ENCODE measurements at places on chromosomes 12 and 14.

- DNase-seq = no peak
Measured at GRCh38 chr12:89288959-89289358, 63.3 kb downstream of the DUSP6 start.

- DNase-seq = no peak
Measured at GRCh38 chr12:76866726-76867125, 12.1 kb downstream of the CSRP2 start.

- DNase-seq = peak; percentile 13
Measured at GRCh38 chr14:60561845-60562746, 53.1 kb downstream of the SIX6 start.

GRCh38 chr12:92143258-92143657 is 2.4 kb downstream of the BTG1 start:
- DNase-seq = peak; percentile 40

DNA sequence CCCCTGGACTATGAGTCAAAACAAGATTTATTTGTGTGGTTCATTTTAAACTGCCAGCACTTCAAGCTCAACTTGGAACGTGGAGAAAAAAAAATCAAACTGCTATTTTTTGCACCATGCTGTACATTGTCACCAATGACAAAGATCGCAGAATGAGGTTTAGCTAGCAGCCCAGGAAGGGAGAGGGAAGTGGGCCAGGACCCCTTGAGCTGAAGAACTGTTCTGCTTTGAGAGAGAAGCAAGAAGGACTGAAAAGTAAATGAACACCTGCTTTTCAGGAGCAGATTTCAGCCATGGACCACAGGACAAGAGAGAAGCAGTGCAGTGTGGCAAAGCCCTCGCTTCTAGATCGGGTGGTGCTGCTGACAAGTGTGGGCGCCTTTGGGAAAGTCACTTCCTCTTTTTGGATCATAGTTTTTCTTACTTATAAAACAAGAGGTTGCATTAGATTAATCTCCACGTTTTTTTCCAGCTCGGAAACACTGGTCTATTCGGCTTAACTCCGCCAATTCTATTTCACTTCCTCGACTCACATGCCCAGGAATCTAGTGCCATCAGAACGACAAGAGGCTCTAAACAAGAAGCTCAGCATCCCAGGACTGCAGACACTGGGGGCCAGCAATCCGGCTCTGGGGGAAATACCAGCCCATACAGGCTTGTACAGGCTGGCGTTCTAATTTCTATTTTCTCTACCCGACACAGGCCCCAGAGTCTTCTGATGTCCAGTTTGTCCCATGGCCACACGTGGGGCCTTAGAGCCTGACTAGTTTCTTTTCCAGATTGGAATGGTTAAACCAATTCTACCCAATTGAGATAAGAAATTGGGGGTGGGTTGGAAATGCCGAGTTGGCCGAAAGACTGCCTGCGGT is 129.9 kb downstream of the CRACR2A start:
- no peak for DNase-seq

DNA sequence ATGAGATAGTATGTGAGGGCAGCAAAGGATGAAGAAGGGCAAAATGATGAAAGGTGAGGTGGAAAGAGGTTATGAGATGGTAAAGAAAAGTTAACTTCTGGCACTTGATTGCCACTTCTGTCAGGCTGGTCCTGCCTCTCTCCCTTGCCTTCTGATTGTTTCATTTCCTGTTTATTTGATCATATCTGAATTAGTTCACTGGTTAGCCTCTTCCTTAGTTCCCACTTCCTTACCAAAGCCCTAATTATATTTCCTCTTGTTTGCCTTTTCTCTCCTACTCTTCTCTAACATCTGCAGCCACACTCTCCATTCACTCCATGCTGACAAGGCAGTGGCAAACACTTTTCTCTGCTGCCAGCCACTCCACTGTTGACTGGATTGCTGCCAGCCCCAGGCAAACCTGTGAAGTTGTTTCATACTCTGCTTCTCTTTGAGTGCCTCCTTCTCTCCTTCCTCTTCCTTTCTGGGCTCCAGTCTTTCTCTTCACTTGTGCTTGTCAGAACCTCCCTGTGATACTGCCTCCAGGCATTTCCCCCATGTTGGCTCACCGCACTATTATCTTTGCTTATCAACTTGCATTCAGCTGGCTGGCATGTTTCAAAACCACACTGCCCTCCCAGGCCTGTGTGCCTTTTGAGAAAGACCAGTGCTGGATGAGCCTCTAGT is 8.1 kb downstream of the PNP start:
- peak; percentile 51 for DNase-seq

- no peak for DNase-seq
Measured at GRCh38 chr12:28870839-28871440, 278.1 kb upstream of the FAR2 start.

DNA sequence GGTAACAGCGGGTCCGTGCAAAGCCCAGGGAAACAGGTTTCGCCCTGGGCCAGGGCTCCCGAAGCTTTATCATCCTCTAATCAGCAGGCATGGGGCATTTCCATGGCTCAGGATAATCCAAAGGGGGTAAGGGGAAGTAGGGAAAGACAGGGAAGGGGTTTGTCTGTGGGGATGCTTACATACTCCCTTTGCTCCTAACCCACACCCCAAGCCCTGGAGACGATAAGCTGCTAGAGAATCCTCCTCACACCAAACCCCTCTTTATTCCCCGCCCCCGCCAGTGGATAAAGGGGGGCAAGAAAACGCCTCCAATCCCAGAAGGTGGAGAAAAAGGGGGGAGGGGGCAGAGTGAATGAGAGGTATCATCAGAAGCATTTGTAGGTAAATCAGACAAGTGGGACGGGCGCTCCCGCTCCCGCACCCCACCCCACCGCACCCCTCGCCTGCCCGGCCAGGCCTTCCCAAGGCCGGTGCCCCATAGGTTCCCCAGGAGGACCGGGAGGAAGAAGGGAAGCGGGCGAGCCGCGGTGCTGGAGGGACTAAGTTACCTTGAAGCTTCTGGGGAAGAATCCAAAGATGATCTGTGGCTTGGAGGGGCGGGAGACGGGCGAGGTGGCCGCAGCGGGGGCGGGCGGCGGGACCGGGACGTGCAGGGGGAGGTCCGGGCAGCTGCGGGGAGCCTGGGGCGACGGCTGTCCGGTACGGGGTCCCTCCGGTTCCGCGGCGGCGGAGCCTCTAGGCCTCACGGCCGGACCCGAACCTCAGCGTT is 762 bp downstream of the PPP2R5E start:
- peak; percentile 6 for DNase-seq

GRCh38 chr12:52924764-52925716 is 20.2 kb upstream of the KRT8 start:
- no peak for DNase-seq

DNA sequence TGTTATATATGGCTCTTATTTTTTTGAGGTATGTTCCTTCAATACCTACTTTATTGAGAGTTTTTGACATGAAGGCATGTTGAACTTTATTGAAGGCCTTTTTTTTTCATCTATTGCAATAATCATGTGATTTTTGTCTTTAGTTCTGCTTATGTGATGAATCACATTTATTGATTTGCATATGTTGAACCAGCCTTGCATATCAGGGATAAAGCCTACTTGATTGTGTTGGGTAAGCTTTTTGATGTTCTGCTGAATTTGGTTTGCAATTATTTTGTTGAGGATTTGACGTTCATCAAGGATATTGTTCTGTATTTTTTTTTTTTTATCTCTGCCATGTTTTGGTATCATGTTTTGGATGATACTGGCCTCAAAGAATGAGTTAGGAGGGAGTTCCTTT is 15.2 kb upstream of the ART4 start:
- no peak for DNase-seq

DNA sequence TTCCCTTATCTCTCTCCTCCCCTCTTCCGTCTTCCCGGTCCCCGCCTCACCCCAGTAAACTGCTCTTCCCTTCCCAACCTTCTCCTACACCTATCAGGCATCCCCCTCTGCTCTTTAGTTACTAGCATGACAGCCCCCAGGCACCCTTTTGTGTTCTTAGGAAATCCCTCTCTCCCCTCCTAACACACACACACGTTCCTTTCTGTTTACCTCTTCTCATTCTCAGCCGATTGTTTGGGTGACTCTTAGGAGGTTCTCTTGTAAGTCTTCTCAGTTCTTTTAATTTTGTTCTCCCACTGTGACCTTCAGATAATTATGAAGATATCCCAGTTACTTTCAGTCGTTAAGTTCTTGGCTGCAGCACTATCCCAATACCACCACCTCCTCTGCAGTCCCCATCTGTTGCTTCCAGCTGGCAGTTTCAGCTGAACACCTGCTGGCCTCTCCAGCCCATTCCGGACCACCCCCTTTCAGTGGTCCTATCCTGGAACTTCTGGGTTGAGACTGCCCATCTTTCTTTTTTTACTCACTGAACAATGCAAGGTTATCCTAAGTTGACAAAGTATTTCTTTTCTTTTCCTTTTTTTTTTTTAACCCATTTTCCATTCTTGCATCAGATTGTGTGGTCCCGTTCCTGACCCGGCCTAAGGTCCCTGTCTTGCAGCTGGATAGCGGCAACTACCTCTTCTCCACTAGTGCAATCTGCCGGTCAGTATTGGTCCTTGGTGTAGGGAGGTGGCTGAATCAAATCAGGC is 711 bp downstream of the MARS1 start:
- DNase-seq = no peak

GRCh38 chr14:36055681-36056225 is 120.8 kb downstream of the PTCSC3 start:
- no peak for DNase-seq

GRCh38 chr12:2443776-2444175 is 351.0 kb upstream of the FKBP4 start:
- DNase-seq = no peak

DNA sequence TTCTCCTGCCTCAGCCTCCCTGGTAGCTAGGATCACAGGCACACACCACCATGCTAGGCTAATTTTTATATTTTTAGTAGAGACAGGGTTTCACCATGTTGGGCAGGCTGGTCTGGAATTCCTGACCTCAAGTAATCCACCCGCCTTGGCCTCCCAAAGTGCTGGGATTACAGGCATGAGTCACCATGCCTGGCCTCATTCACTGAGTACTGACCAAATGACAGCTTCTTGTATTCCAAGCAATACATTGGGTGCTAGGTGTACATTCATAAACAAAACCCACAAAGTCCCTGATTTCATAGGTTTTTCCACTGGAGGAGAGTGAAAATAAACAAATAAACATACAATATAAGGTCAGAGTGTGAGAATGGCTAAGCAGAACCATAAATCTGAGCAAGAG is 136.3 kb downstream of the HELB start:
- DNase-seq = no peak

- no peak for DNase-seq
Measured at GRCh38 chr14:93735206-93735605, 53.1 kb downstream of the PRIMA1 start.

GRCh38 chr12:53965281-53966084 is 7.4 kb upstream of the HOXC11 start:
- no peak for DNase-seq

- no peak for DNase-seq
Measured at GRCh38 chr12:78938341-78939084, 73.9 kb downstream of the SYT1 start.

DNA sequence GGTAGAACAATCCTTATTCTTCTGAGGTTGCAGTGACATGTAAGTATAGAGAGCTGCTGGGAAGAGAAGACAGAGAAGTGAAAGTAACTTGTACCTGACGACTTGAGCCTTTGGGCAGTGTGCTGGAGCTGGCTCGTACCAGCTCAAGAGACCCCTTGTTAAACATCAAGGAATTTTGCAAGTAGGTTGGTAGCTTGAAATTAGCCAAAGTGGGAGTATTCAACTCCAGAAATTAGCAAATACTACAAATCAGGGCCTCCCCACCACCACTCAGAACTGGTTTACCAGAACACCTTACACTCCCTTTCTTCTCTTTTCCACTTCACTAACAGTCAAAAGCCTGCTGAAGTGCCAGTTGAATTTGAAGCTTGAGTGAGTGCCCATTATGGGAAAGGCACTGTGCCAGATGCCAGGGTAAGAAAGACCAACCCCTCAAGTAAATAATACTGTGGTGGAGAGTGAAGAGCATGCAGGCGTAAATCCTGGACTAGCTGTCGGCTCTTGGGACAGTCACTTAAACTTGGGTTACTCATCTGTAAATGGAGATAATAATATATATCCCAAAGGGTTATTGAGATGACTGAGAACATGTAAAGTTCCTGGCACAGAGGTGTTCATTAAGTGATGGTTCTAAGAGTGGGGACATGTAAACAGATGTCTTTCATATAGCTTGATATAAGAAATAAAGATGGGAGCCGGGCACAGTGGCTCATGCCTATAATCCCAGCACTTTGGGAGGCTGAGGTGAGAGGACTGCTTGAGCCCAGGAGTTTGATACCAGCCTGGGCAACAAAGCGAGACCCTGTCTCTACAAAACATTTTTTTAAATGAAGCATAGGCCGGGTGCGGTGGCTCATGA is 27.0 kb upstream of the EID3 start:
- DNase-seq = no peak

DNA sequence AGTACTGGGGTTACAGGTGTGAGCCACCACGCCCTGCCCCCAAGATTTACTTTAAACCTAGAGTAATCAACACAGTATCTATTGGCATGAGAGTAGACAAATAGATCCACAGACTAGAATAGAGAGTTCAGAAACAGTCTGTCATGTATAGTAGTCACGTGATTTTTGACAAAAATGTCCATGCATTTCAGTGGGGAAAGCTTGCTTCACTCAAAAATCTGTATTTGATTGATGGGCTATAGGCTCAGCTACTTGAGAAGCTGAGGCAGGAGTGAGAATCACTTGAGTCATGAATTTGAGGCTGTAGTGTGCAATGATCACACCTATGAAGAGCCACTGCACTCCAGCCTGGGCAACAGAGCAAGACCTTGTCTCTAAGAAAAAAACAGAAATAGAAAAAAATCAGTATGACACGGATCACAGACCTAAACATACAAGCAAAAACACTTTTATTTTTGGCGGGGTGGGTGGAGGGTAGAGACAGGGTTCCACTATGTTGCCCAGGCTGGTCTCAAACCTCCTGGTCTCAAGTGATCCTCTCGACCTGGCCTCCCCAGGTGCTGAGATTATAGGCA is 7.6 kb upstream of the ORAI1 start:
- no peak for DNase-seq

- no peak for DNase-seq
Measured at GRCh38 chr12:112530941-112531340, 112.2 kb downstream of the PTPN11 start.

- no peak for DNase-seq
Measured at GRCh38 chr14:100422556-100423316, 99.6 kb downstream of the SLC25A47 start.

DNA sequence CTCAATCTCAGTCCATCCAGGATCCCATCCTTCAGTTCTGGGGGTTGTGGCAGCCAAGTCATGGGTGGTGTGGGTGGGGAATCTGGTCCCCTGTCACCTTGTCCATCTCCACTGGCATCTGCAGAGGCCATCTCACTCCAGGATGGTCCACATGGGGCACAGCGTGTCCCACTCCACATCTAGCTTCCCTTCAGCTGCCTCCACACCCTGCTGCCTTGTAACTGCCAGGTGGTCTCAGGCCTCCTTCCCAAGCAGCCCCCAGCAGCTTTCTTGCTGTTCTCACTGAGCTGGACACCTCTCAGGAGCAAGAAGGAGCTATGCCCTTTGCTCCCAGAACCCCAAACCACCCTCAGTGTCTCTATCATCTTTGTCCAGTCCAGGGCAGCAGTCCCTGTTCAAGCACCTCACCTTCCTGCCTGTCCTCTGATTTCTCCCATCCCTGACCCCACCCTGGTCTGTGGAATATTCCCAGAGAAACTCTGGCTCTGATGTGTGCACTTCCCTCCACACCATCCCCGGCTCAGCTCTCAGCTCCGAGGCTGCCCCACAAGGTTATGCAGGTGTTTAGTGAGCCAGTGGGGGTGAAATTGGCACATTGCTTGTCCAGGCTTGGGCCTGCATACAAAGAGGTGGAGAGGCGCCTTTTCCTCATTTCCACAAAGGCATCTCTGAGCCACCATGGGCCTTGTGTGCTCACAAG is 13.7 kb upstream of the DYNC1H1 start:
- DNase-seq = no peak

GRCh38 chr14:96221109-96221650 is 16.5 kb downstream of the BDKRB2 start:
- no peak for DNase-seq

Data from CD4-positive, alpha-beta T cell treated with Interleukin-10 for 1 hour (primary cell).